ENCODE measurements at places on chromosomes 16 and 17.

DNA sequence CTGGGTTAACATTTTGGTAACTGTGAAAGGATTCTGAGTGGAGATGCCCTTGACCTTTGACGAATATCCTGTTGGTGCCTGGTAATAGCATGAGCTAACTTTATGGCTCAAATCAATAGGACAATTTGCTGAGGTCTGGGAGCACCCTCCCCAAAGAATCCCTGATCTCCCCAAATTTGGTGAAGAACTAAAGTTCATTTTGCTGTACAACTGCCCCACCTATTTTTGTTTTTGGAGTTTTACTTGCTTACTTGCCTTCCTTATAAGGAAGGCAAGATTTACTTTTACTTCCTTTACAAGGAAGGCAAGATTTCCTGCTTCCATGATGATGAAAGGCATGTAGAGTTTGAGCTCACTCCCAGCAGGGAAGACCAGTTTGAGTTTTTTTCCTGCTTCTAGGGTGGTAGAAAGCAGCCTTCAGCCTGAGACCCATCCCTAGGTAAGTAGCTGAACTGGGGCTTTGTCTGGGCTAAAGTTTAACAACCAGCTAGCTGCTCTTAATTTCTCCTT lies 2.8 kb downstream of the KRTAP4-9 start:
- no peak for DNase-seq

DNA sequence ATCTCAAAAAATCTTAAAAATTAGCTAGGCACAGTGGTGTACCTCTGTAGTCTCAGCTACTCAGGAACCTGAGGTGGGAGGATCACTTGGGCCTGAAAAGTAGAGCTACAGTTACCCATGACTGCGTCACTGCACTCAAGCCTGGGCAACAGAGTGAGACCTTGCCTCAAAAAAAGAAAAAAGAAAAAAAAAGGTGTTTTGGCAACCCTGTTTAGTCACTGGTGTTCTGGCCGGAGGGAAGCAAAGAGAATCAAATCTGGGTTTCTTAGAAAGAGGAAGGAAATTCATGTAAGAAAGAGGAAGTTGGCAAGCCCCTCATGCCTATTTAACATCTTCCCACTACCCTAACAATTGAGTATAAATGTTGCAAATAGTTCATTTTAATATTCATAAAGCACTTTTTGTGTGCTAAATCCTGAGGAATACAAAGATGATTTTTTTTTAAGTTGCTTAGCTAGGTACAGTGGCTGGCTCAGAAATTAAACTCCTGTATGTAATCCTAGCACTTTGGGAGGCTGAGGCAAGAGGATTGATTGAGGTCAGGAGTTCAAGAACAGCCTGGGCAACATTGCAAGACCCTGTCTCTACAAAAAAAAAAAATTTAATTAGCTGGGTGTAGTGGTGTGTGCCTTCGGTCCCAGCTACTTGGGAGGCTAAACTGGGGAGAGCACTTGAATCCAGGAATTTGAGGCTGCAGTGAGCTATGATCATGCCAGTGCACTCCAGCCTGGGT lies 6.5 kb upstream of the USP32 start:
- no peak for DNase-seq

DNA sequence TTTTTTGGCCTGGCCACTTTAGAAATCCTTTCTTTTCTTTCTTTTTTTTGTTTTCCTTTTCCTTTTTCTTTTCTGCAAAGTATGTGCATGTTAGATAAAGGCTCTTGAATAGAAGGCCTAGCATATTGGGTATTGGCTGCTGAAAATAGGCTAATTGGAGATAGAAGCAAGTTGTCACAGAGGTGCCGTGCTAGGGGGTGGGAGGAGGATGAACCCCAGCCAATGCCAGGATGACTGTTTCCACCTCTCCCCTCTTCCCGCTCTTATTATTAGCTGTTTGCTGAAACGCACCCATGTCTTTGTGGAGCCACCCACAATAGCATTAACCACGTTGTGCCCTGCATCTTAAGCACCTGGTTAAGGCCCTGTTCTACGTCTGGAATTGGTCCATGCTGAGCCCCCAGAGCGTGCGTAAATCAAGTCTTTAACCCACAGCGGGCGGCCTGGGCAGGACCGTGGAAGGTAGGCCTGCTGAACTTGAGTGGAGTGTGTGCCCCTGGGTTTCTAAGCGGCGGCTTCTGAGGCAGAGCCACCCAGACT lies 123.6 kb downstream of the MSI2 start:
- DNase-seq, result no peak

DNA sequence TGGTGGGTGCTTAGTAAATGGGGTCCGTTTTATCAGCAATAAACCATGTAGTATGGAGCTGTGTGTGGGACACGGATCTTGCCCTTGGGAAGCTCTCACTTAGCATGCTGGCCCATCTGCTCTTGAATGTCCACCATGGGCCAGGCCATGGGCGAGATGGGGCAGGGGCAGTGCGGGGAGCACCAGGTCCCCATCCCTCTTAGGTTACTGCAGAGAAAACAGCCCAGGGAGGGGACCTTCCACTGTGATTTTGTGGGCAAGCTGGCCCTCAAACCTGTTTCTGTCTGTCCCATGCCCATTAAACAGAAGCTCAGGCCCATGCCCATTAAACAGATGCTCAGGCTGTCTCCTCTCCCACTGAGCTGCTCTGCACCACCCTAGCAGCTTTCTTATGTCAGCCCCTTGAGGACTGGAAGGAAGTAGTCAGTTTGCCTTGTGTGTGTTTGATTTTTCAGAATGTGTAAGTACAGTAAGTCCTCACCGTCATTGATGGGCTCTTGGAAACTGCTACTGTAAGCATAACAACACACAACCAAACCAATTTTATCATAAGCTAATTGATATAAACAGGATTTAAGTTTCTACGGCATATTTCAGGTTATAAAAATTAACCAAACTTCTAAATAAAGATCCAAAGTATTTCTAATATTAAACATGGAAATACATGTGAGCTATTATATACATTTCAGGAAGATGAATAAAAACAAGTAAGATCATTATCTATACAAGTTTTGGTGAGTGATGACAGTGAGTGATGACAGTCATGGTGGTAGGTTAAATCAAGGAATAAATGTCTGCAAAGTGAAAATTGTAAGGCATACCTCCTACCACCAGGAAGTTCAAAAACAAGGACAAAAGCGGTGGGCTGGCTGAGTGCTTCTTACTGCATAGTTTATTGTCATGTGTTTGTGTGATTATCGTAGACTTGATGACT lies 11.5 kb downstream of the MPRIP start:
- DNase-seq, result no peak

GRCh38 chr17:63579633-63580032 lies 21.1 kb upstream of the TACO1 start:
- DNase-seq, result no peak

DNA sequence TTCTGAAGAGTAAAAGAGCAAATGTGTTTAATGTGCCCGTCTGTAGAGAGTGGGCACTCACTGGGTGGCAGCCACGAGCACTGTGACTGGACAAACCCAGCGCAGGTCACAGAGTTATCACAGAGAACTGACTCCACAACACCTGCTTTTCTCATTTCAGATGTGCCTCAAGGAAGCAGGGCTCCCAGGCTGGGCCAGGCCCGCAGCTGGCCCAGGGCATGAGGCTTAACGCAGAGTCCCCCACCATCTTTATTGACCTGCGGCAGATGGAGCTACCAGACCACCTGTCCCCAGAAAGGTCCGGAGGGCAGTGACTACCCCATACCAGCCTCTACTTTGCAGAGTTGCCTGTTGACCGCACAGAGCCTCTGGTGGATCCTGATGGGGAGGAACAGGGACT lies 11.9 kb downstream of the DNAAF8 start:
- DNase-seq, result no peak

DNA sequence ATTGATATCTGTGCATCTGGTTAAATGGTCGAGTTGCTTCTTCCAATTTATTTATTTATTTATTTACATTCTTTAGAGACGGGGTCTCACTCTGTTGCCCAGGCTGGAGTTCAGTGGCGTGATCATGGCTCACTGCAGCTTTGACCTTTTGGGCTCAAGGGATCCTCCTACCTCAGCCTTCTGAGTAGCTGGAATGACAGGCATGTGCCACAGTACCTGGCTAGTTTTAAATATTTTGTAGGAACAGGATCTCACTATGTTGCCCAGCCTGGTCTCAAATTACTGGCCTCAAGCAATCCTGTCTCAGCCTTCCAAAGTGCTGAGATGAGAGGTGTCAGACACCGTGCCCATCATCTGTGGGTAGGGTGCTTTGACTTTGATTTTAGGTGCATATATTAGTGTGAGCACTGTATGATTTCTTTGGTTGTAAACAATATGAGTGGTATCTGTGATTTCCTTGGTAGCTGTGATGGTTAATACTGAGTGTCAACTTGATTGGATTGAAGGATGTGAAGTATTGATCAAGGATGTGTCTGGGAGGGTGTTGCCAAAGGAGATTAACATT lies 90.2 kb downstream of the BCAS3 start:
- no peak for DNase-seq

- DNase-seq, result no peak
Measured at GRCh38 chr16:1117176-1117900, 21.3 kb upstream of the C1QTNF8 start.

DNA sequence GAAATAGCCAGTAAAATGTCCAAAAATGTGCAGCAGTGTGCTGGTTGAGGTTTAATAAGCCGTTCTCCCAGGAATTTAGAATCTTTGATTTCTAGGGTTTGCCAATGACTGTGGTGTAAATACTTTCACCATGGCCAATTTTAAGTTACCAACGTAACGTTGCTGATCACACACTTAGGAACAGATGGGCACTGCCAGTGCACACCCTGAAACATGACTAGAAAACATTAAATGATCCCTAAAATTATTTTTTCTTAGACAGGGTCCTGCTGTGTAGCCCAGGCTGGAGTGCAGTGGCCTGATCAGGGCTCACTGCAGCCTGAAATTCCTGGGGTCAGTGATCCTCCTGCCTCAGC lies 3.2 kb downstream of the CA5A start:
- no peak for DNase-seq

DNA sequence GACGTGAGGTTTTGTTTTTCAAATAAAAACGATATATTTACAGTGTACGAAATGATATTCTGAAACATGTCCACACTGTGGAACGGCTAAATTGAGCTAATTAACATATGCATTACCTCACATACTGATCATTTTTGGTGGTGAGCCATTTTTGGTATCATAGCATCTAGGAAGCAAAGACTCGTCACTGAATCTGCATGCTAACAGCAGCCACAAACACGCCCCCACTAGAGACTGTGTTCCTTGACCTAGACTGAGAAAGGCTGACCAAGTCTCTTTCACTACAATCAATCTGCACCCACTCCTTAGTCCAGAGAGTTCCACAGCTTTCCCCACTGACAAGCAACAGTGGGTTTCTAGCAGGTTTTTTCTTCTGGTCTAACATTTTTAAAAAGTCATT lies 29.5 kb downstream of the NPLOC4 start:
- no peak for DNase-seq

GRCh38 chr17:67542219-67543114 lies 165.4 kb downstream of the PITPNC1 start:
- no peak for DNase-seq

GRCh38 chr17:72191921-72192799 lies 71.3 kb downstream of the SOX9 start:
- no peak for DNase-seq

- DNase-seq, result no peak
Measured at GRCh38 chr17:63578769-63579111, 22.0 kb upstream of the TACO1 start.

GRCh38 chr17:42315402-42316156 lies 27.3 kb downstream of the STAT5A start:
- no peak for DNase-seq

GRCh38 chr17:43151880-43152456 lies 19.0 kb upstream of the NBR1 start:
- DNase-seq, result no peak

DNA sequence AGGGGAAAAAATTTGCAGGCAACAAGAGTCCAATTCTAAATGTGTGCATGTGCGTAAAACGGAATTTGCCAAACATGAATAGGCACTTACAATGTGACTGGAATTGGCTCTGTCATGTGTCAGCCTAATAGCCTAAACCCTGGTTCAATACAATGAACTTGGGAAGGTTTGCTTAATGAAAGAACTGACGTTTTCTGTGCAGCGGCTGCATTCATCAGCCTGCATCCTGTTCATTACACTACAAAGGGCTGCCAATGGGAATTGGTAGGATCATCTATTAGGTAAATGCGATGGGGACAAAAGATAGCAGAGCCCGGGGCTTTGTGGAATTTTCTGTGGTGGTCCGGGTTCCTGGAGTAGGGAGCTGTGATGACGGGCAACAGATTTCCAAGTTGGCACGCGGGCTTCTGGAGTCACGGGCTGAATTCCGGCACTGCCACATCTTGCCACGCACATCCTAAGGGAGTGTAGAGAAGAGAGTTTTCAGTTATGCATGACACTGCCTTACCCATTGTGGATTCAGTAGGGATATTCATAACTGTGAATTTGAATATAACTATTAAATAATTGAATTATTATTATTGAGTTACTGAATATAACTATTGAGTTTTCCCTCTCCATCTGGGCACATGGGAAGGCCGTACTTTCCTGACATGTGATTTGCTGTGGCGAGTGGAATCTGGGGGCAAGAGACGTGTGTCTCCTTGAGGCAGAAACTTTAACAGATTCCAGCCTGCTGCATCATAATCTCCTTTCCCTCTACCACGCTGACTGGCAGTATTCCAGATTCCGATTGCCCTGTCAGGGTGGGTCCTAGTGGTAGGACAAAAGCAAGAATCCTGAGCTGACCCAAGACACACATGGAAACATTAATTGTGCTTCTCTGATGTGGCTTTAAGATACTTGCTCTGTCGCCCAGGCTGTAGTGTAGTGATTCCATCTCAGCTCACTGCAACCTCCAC lies 565.6 kb downstream of the WWOX start:
- DNase-seq, result no peak

DNA sequence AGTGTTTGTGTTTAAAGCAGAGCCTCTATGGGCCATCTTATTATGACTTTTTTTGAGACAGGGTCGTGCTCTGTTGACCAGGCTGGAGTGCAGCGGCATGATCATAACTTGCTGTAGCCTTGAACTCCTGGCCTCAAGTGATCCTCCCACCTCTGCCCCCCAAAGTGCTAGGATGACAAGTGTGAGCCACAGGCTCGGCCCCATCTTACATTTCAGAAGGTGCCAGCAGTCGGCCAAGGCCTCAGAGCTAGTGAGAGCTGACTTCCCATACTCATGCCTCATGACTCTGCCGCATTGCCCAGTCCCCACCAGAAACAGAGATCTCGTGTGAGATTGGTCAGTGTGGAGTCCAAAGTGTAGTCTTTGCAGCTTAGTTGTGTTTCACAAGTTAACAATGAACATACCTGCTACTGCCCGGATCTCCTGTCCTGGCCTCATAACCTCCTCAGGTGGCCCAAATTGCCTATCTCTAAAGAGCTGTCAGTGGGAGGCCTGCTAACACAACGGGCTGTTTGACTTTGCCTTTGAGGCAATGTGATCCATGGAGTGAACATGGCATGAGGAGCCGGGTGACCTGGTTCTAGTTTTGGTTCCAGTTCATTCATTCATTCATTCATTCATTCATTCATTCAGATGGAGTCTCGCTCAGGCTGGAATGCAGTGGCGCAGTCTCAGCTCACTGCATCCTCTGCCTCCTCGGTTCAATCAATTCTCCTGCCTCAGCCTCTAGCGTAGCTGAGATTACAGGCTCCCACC lies 13.7 kb downstream of the MINK1 start:
- DNase-seq, result no peak

- no peak for DNase-seq
Measured at GRCh38 chr16:78176435-78176834, 77.0 kb downstream of the WWOX start.

- no peak for DNase-seq
Measured at GRCh38 chr16:53913099-53913870, 209.3 kb downstream of the FTO start.

GRCh38 chr16:1656808-1657617 lies 21.1 kb upstream of the JPT2 start:
- DNase-seq, result no peak
